ENCODE measurements at places on chromosomes 12 and 14.

DNA sequence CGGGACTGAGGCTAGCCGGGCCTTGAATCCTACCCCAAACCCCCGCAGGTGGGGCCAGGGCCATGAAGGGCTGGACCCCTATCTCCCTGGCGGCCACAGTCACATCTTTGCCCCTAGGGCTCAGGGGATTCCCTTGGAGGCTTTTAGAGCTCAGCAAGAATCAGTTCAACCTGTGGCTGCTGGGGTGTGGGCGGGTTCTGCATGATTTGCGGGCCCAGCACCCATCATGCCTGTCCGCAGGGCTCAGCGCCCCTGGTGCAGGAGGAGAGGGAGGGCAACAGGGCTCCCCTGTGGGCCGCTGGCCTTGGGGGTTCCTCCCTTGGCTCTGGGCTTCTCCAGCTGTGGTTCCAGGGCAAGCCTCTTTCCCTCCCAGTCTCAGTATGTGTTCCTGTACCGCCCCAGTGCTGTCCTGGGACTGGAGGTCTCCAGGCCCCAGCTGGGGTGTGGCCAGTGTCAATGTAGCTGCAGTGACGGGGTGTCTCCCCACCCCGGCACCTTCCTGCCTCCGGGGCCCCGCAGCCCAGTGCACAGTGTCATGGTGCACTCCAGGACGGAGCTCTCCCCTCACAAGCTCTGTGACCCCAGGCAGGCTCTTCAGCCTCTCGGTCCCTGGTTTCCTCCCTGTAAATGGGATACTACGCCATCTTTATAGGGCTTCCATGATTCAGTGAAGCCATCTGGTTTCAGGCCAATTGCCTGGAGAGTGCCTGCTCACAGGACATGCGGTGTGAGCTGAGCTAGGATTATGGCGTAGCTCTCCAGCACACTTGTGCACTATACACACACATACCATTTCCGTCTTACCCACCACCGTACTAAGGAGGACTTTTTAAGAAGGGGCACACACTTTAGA lies 9.9 kb upstream of the LBHD2 start:
- DNase-seq = no peak

GRCh38 chr14:65359503-65359902 lies 53.0 kb upstream of the FUT8 start:
- no peak for DNase-seq

DNA sequence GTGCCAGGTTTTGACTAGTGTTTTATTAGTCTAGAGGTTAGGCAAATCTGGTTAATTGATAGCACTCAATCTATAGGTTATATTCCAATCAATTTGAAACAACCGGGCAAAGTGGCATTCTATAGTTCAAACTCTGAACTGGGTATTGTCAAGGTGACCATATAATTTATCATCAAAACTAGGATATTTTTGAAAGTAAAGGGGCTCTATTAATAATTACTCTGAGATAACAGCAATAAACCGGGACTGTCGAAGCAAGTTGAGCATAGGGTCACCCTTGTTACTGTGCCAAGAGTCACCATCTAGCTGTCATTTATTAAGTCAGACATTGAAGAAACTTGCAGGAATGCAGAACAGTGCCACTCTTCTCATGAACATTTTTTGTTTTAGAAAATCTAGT lies 321.2 kb downstream of the RAD51B start:
- DNase-seq = no peak

- no peak for DNase-seq
Observed at GRCh38 chr12:52091869-52092268, 12.4 kb downstream of the SMIM41 start.

DNA sequence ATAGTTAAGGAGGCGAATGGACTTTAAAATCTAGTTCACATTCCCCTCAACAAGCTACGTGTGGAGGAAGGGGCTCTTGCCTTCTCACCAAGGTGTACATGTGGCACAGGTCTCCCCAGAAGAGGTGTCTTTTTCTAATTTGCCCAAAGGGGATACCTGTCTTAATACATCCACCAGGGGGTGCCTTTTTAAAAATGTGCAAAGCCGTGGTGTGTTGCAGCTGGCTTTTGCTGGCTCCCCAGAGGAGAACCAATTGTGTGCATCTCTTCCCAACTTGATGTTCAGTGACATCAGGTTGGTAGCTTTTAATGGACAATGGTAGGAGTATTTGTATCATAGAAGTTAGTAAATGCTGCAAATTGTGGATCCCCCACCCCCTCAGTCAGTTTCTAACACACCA lies 33.8 kb downstream of the CREBL2 start:
- DNase-seq = no peak

- peak; percentile 15 for DNase-seq
Observed at GRCh38 chr12:96516472-96517430, 27.4 kb downstream of the CFAP54 start.

DNA sequence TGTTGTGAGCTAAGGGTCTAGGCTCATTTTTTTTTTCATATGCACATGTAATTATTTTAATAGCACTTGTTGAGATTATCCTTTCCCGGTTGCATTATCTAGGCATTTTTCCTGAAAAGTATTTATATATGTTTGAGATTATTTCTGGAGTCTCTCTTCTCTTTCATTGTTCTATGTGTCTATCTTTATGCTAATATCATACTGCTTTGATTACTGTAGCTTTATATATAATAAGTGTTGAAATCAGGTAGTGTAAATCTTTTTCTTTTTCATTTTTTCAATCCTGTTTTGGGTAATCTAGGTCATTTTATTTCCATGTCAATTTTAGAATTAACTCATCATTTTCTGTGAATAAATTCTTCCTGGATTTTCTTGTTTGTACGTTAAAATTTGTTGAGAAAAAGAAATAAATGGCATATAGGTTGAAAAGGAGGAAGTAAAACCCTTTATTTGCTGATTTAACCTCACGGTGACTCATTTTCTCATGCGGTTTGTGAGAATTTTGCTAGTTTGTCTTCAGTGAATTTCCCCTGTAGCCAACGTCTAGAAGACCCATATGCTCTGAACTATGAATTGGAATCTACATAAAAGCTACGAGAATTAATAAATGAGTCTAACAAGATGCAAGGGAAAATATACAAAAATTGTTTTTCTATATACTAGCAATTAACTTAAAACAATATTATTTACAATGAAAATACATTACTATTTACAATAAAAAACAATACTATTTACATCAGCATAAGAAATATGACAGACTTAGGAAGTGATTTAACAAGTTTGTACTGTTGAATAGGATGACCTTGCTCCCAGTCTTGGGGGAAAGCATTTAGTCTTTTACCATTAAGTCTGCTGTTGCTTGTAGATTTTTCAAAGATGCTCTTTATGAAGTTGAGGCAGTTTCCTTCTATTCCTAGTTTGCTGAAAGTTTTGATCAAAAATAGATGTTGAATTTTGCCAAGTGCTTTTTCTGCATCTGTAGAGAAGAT lies 105.0 kb downstream of the SNAPC1 start:
- no peak for DNase-seq

- no peak for DNase-seq
Observed at GRCh38 chr12:114232187-114232586, 173.8 kb downstream of the TBX5 start.

DNA sequence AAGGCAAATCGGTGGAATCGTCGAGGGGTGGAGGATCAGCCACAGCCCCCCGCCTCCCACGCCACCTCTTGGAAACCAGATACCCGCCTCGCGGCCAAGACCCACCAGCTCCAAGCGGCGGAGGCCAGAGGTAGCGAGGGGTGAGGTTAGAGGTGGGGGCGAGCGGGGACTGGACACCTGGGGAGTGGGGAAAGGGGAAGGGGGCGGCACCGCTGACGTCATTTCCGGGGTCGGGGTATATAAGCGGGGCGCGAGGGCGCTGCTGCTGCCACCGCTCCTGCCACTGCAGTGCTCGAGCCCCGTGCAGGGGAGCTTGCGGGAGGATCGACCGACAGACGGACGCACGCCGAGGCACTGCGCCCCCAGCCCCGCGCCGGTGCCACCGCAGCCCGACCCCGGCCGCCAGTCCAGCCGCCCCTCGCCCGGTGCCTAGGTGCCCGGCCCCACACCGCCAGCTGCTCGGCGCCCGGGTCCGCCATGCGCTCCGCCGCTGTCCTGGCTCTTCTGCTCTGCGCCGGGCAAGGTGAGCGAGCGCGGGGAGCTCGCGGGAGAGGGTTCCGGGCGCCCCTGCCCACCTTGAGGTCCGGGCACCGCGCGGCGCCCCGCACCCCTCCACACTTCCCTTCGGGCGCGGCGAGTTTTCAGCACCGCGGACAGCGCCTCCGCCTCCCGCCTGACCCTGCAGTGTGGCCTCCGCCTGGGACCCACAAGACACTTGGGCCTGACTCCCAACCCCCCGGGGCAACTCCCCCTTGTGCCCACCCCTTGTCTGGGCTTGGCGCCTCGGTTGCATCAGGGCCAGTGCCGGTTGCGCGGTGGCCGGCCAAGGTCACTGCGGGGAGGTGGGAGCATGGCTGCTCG lies at the start of gene CHGA:
TSS of gene CHGA (plus strand) at position 268 of the 861 bp plus-strand sequence. CDS start at position 478, 210 bp downstream.
- DNase-seq = no peak

- DNase-seq = no peak
Observed at GRCh38 chr14:28120391-28120790, 646.2 kb upstream of the FOXG1 start.

DNA sequence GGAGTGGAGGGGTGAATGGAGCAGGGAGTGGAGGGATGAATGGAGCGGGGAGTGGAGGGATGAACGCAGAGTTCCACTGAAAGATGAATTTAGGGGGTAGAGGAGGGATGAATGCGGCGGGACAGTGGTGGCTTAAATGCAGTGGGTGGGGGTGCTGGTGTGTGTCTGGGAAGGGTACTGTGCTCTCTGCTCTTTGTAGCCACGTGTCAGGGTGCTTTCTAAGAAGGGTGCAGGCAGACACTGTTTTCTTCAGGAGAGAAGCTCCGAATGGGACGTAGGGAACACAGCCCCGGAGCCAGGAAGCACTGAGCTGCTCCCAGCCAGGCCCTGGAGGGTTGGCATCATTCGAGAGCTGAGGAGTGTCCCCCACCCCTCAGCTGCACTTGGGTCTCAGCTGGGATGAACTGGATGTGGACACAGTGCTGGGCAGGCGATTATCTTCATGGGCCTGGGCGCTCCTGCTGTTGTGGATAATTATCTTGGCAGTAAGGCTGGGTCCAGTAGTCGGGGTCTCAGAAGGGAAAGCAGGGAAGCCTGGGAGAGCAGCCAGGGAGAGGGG lies 9.5 kb upstream of the CEP170B start:
- DNase-seq = no peak

DNA sequence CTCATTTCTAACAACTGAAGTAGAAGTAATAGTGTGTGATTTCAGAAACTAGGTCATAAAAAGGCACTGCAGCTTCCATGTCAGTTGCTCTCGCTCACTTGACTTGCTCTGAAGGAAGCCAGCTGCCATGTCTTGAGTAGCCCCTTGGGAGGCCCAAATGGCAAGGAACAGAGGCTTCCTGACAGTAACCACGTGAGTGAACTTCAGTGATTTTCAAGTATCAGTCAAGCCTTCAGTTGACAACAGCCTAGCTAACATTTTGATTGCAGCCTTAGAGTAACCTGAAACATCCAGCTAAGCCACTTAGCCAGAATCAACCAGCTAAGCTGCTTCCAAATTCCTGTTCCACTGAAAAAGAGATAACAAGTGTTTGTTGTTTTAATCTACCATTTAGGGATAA lies 26.7 kb downstream of the TOGARAM1 start:
- no peak for DNase-seq

- no peak for DNase-seq
Observed at GRCh38 chr14:78469947-78470346, 299.8 kb downstream of the NRXN3 start.

Data from esophagus squamous epithelium (tissue), 5 donors.